ENCODE measurements at places on chromosomes 3 and 15.

GRCh38 chr15:41258750-41259471 lies 27.8 kb downstream of the CHP1 start:
- no peak for DNase-seq

DNA sequence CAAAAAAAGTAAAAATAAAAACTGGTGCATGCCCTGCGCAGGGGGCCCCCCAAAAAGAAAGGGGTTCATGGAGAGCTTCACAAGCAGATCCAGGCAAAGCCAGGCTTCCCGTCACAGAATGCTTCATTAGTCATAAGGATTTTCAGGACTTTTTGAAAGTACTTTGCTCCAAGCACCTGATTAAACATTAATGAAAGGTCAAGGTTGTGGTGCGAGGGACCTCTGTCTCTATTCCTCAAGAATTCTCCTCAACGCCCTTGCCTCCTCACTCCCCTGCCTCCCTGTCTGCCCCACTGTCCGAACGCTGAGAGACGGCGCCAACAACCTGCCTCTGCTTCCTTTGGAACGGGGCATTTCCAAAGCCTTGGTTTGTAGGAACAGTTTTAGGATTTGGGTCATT lies 240.1 kb upstream of the IGF1R start:
- DNase-seq: no peak

DNA sequence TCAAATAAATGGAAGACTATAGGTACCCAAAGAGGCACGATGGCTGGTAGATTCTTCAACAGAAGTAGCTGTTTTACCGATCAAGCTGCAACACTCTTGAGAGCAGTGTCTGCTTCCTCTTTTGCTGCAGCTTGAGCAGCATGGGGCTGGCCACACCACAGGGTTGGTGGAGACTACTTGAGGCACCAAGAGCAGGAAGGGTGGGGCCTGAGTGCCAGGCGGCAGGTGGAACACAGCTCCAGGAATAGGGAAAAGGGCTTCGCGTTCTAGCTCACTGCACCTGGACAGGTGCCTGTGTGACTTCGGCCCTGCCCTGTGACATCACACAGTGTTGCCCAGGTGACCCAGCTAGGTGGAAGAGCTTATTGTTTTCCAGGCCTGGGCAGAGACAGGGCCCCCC lies at the start of gene CCDC33:
CCDC33 (plus strand) TSS at position 365 of the 400 bp plus-strand sequence. CDS start 394 bp downstream, outside the sequence.
- no peak for DNase-seq

DNA sequence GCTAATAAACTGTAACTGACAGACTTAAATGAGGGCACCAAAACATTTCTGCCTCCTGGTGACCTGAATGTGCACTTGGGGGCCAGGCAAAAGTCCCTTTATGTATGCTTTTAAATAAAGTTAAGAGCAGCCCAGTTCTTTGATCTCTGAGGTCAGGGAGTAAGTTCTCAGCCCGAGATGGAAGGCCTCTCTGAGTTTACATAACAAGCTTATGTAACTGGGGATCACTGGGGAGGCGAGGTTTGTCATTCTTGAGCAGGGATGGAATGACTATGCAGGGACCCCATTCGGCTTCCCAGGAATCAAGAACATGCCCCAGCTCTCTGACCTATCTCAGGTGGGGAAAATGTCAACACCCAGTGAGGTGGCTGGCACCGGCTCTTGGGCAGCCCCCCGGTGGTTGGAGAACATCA lies 198.7 kb upstream of the BHLHE40 start:
- no peak for DNase-seq

DNA sequence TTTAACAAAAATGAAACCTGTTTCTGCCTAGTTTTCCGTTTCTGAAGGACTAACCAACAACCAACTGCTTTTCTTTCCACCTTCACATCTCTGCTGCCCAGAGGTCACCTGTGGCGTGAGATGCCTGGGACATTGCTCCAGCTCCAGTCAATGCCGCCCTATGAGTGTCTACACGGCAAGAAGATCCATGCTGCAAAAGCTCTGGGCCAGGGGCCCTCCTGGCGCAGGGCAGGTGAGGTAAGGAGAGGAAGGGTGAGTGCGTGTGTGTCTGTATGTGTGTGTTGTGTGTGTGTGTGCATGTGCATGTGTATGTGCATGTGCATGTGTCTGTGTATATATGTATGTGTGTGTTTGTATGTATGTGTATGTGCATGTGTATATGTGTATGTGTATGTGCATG lies 131.4 kb downstream of the NSMCE3 start:
- no peak for DNase-seq

DNA sequence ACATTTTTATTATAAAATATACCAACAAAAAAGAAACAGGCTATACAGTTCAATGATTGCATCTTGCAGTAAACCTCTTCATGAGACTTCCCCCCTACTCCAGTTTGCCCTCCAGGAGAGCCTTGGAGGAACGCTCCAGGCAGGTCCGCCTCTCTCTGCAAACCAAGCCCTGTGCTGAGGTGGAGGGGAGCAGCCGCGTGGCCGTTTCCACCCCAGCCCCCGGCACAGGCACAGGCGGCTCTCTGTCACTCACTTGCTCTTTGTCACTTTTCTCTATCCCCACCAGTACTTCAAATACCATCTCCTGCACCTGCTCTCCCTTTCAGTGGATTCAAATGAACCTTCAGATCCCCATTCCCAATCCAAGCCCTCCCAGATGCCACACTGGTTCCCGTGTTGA lies 479.9 kb downstream of the OCA2 start:
- no peak for DNase-seq

- no peak for DNase-seq
Measured at GRCh38 chr3:47994180-47994579, 22.0 kb downstream of the MAP4 start.

GRCh38 chr3:100631236-100631635 lies 21.8 kb downstream of the ADGRG7 start:
- DNase-seq: no peak

GRCh38 chr3:21729331-21729730 lies 21.7 kb downstream of the ZNF385D start:
- no peak for DNase-seq

DNA sequence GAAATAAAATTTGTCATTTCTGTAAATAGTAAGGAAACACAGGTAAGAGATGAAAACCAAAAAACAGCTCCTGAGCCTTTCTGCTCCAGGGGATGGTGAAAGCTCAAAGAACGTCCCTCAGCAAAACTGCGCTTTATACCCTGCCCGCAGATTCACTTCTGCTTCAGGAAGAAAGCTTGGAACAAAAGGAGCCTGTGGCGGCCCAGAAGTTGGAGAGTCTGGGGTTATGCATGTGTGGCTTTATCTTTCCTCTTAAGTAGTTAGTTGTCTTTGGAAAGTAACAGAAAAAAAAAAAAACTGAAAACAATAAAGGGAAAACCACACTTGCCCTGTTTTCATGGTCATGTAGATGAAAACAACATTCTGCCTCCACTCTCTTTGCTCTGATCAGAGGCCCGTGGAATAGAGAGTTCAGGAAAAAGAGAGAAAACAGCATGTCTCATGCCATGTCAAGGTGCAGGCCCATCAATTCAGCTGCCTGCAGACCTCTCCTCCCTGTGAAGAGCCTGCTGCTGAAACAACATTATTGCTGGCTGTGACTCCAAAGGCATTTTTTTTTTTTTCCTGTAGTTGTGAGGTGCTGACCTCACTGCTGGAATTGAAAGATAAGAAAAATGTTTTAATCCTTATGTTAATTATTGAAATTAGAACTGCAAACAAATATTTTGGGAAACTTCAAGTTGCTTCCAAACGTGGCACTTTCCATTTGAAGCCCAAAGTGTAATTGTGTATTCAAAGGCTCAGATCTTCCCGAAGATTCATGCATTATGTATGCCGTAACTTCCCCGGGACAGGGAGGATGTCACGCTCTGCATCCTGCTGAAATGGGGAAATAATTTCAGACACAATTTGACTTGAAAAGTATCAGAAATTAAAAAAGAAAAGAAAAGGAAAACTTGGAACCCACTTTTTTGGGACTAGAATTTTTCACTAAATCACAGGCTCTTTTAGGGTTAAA lies 108.4 kb upstream of the ZNF385D start:
- DNase-seq: no peak
